ENCODE measurements at places on chromosomes 6 and 20.

DNA sequence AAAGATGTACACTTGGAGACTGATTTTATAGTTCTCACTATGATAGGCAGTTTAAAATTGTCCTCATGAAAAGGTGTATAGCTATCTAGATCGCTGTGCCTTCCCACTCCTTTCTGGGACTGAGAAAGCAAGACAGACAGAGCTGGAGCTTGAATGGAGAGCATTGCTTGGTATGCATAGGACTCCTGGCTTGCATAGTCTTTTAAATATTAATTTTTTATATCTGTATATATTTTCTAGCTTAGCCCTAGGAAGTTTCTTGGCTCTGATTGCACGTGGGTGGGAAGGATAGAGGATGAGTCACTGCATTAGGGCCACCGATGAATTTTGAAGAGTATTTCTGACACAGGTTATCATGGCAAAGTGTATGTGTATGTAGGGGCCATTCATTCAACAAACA, 150.0 kb upstream of the SPACA1 start:
- peak; percentile 24 for DNase-seq

DNA sequence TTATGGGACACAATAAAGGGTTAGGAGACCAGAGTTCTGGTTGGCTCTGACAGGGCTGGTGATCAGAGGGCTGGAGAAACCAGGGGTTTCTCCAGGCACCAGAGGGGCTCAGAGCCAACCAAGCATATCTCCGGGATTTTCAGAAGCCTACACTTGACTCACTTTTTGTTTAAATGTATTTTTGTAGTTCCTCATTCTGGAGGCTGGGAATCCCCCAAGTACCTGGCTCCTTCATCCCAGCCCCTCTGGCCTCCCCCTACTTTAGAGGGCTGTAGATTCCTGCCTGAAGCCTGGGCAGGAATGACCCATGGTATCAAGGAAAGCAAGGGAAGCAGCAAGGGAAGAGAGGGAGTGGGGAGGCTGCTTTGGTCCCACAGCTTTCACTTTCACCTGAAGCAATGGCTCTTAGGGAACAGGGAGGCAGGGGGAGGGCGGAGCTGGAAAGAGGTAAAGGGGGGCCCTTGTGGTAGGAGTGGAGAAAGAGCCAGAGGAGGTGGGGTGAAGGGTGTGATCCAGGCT, 973 bp downstream of the CD40 start:
- no peak for DNase-seq

DNA sequence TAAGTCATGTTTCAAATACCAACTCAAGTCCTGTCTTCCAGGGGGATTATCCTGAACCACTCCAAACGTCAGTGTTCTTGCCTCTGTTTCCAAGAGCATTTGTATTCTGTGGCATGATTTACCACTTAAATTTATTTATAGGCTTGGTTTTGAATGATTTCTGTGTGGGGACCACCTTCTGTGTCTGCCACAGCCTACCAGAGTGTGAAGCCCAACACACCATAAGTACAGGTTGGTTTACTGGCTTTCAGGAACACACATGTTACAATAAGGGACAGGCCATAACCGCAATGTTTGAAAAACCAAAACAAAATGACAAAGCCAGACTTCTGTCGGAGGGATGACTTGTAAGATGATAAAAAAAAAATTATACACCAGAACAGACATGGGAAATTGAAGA, 56.5 kb upstream of the MAP3K7 start:
- no peak for DNase-seq

DNA sequence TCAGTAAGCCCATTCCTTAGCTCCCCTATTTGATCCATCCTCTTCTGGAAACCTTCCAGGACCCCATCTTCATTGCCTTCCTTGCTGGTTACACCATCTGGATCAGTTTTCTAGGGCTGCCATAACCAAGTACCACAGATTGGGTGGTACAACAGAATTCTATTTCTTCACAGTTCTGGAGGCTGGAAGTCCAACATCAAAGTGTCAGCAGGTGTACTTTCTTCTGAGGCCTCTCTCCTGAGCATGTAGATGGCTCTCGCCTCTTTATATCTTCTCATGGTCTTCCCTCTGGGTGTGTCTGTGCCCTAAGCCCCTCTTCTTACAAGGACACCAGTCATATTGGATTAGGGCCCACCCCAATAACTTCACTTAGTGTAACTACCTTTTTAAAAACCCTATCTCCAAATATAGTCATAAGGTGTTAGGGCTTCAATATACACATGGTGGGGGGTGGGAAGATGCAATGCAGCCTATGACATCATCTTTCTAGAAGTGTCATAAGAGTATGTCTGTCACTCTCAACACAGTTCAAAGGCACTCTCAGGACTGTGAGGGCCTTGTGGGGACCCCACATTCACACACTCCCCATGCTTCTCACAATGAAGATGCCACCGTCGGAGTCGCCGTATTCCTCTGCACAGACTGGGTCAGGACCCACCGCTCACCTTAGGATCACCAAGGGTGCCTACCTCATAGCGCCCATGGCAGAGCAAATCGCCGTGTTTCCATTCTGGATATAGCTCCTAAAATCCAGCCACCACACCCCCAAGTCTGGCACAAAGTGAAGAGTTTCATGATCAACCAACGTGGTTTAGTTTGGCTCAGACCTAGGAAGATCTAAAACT, 12.2 kb upstream of the PRND start:
- no peak for DNase-seq

DNA sequence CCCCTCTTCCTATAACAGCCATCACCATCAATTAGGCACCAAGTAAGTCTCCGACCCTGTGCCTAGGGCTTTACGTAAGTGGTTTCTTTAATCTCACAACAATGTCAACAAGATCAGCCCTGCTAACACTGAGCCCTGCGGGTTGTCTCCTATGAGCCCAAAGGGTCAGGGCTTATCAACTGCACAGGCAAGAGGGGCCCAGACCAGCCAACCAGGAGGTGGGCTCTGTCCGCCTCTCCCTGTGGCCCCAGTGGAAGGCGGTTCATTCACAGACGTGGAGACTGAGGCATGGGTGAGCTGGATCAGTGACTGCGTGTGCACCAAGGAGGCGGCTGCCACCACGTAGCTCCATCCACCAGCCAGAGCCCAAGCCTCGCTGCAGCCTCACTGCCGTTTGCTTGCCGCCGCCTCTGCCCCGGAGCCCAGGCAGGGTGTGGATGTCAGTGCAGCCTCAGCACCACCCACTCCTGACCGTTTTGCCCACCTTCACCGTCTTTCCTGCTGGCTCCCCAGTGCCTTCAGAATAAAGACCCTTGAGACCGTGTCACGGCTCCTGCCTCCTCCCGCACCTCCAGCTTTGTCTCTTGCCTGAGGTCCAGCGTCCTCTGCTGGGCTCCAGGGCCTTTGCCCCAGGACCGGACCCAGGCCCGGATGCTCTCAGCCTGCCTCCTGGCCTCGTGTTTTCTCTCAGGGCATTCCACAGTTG, 78.7 kb downstream of the DLL1 start:
- no peak for DNase-seq

DNA sequence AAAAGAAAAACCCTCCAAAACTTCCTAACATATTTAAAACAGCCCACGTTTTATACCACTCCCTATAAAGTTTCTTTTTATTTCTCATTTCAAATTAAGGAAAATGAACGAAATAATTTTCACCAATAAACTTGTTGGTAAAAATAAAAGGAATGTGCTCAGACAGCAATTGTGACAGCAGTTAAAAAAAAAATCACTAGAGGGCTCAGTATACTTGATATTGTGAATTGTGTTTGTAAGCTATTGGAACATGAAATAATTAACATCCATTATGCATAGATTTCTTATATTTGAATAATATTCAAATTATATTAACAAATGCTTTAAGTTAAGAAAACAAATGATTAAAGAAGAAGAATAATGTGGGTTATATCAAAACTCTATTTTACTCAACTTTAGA, 105.5 kb downstream of the ASCC3 start:
- DNase-seq: peak; percentile 28

- no peak for DNase-seq
These were observed 14.2 kb downstream of the DLGAP4 start for GRCh38 chr20:36320261-36320897.

- no peak for DNase-seq
These were observed 38.3 kb downstream of the MAP7 start for GRCh38 chr6:136511926-136512325.

- DNase-seq: no peak
These were observed 39.7 kb upstream of the CCDC167 start for GRCh38 chr6:37539171-37540028.

GRCh38 chr20:38165966-38166702, 1.1 kb upstream of the TGM2 start:
- no peak for DNase-seq

- DNase-seq: no peak
These were observed 394.3 kb downstream of the MAFB start for GRCh38 chr20:40294747-40295146.

- DNase-seq: no peak
These were observed 557.5 kb upstream of the NOX3 start for GRCh38 chr6:156013155-156013554.

DNA sequence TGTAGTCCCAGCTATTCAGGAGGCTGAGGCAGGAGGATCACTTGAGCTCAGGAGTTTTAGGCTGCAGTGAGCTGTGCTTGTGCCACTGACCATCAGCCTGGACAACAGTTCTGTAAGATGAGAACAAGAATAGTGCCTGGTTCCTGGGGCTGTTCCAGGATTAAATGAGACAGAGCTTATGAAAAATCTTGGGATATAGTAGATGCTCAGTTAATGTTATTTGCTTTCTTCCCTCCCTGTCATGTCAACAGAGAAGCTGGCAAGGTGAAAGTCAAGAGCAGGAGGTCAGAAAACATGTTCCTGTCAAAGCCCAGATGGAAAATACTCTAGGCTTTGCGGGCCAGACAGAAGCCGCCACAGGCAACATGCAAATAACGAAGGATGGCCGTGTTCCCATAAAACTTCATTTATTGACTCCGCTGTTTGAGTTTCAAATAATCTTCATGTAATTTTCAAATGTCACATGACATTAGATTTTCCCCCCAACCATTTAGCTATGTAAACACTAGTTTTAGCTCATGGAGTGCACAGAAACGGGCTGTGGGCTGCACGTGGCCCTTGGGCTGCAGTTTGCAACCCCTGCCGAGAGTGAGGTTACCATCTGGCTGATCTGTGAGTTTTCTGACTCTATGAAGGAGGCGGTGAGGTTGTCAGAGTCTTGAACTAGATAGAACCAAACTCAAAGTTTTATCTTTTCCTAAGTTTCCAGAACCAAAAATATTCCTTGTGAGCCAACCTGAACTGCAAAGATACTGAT, 63.4 kb upstream of the PMEPA1 start:
- no peak for DNase-seq

DNA sequence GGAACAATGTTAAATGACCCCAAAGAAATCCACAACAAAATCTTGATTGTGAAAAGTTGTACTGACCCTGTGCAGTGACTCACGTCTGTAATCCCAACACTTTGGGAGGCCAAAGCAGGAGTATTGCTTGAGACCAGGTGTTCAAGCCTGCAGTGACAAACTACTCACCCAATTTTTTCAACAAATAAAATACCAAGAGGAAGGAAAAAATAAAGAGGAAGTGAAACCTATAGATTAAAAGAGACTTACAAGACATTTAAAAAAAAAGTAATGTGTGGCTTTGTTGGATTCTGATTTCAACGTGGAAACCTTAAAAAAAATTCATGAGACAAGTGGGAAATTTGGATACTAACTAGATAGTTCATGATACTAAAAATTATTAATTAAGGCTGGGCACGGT, 31.9 kb downstream of the GINS1 start:
- no peak for DNase-seq

- DNase-seq: no peak
These were observed 10.5 kb downstream of the PCNA start for GRCh38 chr20:5109276-5109675.

GRCh38 chr6:161303628-161304340, 29.9 kb upstream of the AGPAT4 start:
- DNase-seq: no peak

- DNase-seq: no peak
These were observed 52.4 kb upstream of the LYRM2 start for GRCh38 chr6:89690944-89691324.

GRCh38 chr20:51622004-51622874, 79.7 kb upstream of the NFATC2 start:
- DNase-seq: no peak

DNA sequence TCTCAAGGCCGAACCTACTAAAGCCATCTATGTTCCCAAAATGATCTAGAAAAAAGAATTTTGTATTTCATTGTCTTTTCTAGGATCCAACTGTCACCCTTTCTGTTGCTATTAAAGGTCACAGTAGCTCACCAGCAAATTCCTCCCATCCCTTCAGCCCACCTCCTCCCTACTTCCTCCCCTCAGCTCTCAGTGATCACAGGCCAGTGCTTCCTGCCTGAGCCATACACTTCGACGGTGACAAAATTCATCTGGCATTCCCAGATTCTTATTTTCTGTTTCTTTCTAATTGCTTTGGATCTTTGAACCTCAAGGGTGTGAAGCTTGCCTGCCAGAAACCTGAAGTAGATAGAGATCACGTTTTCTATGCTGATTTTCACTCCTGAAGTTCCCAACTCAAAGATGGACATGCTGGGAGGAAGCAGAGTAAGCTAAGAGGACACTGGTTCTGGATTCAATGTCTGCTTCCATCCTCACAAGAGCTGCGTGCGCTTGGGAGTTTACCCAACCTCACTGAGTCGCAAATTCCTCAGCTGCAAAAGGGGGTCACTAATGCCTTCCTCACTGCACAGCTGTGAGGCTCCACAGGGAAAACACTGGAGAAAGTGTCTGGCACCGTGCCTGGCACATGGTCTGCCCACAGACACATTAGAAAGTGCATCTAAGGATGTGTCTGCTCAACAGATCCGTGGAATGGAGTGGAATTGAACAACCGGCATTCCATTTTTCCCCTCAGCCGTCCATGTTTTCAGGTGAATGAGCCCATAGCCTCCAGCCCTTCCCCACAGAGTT, 34.5 kb downstream of the MDGA1 start:
- DNase-seq: no peak

DNA sequence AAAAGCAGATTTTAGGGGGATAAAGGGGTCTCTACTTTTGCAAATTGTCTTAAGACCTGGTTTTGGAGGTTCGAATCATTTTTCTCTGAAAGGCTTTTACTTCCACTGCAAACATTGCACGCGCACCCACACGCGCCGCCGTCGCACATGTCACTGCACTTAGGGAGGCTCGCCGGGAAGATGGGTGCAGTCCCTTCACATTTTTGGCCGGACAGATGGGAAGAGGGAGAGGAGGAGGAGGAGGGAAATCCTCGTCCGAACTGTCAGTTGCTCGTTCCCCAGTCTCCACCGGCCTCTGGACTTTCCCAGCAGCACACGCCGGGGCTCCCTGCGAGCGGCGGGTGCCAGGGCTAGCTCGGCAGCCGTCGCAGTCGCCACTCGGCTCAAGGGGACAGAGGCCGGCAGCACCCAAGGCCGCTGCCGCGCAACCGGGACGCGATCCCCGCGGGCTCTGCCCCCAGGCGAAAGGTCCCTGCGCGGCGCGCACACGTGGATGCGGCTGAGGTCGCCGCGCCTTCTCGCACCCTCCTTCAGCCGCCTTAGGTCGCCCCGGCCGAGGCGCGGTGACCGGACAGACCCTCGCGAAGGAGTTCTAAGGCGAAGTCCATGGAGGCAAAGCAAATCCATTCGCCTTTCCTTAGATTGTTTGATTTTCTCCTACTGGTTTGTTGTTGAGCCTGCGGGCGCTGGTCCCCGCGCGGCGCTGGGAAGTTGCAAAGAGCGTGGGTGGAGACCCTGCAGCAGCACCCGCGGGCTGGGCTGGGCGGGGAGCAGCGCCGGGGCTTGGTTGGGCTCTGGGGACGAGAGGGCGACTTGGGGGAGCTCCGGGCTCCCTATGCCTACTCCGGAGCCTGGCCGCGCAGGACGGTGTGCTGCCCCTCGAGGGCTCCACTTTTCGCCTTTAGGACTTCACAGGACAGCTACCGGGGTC, 1.2 kb downstream of the MYB start:
- peak; percentile 28 for DNase-seq

Data from cardiac muscle cell (in vitro differentiated cells and primary cell).